Smooth muscle cell of trachea (primary cell): ENCODE measurements at places on chromosomes 1 and 21. TPM values are rescaled to one million over a fixed set of nuclear protein-coding genes. Genes with fewer than 3 reads are reported as not detected.

The TTC34 gene
- 0.15 and 0.33 TPM in 2 replicates for total RNA-seq

The GPR153 gene
- 6.4 and 26.5 TPM in 2 replicates for total RNA-seq

The ADGRL4 gene
- total RNA-seq: 6.9 and 23.3 TPM in 2 replicates

The APCS gene
- not detected in 2 replicates for total RNA-seq

The LMX1A gene
- not detected in 2 replicates for total RNA-seq

The PADI1 gene
- total RNA-seq: not detected in 2 replicates

The ESPN gene
- under 0.01 and 0.44 TPM in 2 replicates for total RNA-seq

The S100A3 gene
- total RNA-seq: 2.8 and 8.6 TPM in 2 replicates

The WNT9A gene
- total RNA-seq: 1.7 and 3.5 TPM in 2 replicates

The KCNE1 gene
- under 0.01 and 0.29 TPM in 2 replicates for total RNA-seq

The ST6GALNAC3 gene
- total RNA-seq: 0.73 and 0.99 TPM in 2 replicates

The HSD3B1 gene
- total RNA-seq: not detected in 2 replicates

The TRMT13 gene
- total RNA-seq: 13.9 and 21.4 TPM in 2 replicates

The SPRR2E gene
- not detected in 2 replicates for total RNA-seq

The KCND3 gene
- total RNA-seq: under 0.01 TPM in 2 replicates

The SPATC1L gene
- total RNA-seq: 12.2 and 14.6 TPM in 2 replicates

The CGN gene
- total RNA-seq: not detected in 2 replicates

The CD1E gene
- not detected in 2 replicates for total RNA-seq

The CELA3A gene
- not detected in 2 replicates for total RNA-seq

The SCAMP3 gene
- total RNA-seq: 37.7 and 53.1 TPM in 2 replicates

The SZT2 gene
- 30.7 and 36.2 TPM in 2 replicates for total RNA-seq

The MYCL gene
- total RNA-seq: 0.15 and 1.5 TPM in 2 replicates

The MAN1C1 gene
- 4.7 and 12.1 TPM in 2 replicates for total RNA-seq

The C8A gene
- total RNA-seq: under 0.01 TPM in 1 of 2 replicates, not detected in the other

The HNRNPU gene
- total RNA-seq: 245 and 413 TPM in 2 replicates

The ATAD3C gene
- total RNA-seq: under 0.01 TPM in 1 of 2 replicates, not detected in the other

The CHIA gene
- total RNA-seq: not detected in 2 replicates

The FAM163A gene
- total RNA-seq: not detected in 2 replicates

The ARHGEF16 gene
- not detected in 2 replicates for total RNA-seq

The PLA2G2A gene
- not detected in 2 replicates for total RNA-seq

The FAF1 gene
- total RNA-seq: 32.4 and 84.1 TPM in 2 replicates

The LCE3C gene
- total RNA-seq: not detected in 2 replicates

The TIE1 gene
- total RNA-seq: 0.17 and 5.5 TPM in 2 replicates

The GGPS1 gene
- total RNA-seq: 24.1 and 33.5 TPM in 2 replicates

The SPRR2G gene
- not detected in 2 replicates for total RNA-seq

The DNAH14 gene
- total RNA-seq: 14.7 and 18.3 TPM in 2 replicates

The USP48 gene
- total RNA-seq: 38.2 and 57.3 TPM in 2 replicates

The S100A4 gene
- total RNA-seq: 514 and 844 TPM in 2 replicates

The COL18A1 gene
- total RNA-seq: 69.7 and 128 TPM in 2 replicates

The PAX7 gene
- total RNA-seq: not detected in 2 replicates

The TRIM17 gene
- 0.15 TPM in 1 of 2 replicates, not detected in the other for total RNA-seq

The SELP gene
- not detected in 2 replicates for total RNA-seq

The AMY1A gene
- not detected in 2 replicates for total RNA-seq

The LCE1F gene
- total RNA-seq: not detected in 2 replicates

The PLXNA2 gene
- total RNA-seq: 1.9 and 2.8 TPM in 2 replicates

The GBP4 gene
- total RNA-seq: 0.15 and 0.33 TPM in 2 replicates

The CATSPERE gene
- 0.44 and 0.99 TPM in 2 replicates for total RNA-seq

The PGLYRP4 gene
- total RNA-seq: not detected in 2 replicates

The ZMPSTE24 gene
- total RNA-seq: 72.1 and 85.4 TPM in 2 replicates

The ZNF692 gene
- 15.3 and 18.4 TPM in 2 replicates for total RNA-seq

The PAPPA2 gene
- total RNA-seq: 0.44 and 2.2 TPM in 2 replicates

The FAM72A gene
- 1.7 and 6.5 TPM in 2 replicates for total RNA-seq

The MR1 gene
- 27.6 and 41.2 TPM in 2 replicates for total RNA-seq

The CLDN17 gene
- not detected in 2 replicates for total RNA-seq
